ENCODE measurements at places on chromosomes 2 and 18.
A peak's percentile ranks its signal among the peaks of the same experiment; 100 is the strongest.

DNA sequence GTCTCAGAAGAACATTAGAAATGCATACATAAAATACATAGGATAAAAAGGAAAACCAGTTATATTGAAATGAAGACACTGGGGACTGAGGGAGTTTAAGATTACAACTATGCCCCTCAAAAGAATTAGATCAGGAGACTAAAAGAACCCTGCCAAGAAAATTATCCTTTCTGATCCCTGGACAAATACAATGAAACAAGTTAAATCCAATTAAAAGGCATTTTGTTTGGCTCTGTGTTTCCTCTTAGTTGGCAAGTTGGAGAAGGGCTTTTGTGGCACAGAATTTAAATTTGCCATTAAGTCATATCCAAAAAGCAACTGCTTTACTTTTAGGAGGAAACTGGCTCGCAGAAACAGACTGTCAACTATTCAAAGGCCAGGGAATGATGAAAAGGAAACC lies 99.1 kb upstream of the CD302 start:
- no peak for DNase-seq

GRCh38 chr18:69628774-69629359 lies 228.2 kb downstream of the DOK6 start:
- DNase-seq, result no peak

GRCh38 chr18:80105369-80106167 lies 3.5 kb upstream of the ADNP2 start:
- DNase-seq, result no peak

DNA sequence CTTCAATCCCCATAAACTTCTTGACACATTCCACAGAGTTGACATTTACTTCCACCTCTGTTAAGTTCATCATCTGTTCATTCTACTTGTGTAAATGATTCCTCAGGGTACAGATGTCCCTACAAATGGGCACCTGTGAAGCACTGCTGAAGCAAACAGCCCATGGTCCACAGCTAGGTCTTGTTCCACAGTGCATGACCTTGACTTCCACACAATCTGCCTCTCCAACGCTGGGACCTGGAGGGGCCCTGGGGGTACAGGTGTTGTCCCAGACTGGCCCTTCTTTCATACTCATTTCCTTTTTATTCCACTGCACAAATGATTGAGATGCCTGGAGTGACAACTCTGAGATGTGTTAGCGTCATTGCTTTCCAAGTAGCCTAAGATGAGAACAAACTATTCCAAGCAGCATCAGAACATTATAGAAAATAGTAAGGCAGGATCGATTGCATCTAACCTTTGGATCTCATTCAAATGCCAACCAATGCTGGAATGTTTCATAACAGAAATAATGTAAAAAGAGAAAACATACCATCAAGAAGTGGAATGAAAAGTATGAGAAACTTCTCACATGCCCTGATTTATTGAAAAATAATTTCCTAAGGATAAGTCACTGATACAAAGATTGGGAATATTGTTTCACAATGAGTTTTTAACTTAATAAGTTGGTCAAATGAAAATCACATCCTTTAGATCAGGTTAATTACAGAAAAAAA lies 31.2 kb downstream of the PIEZO2 start:
- no peak for DNase-seq

- DNase-seq, result no peak
These were observed 178.6 kb downstream of the SETBP1 start for GRCh38 chr18:44859263-44859662.

- DNase-seq, result peak; percentile 3
These were observed 67.3 kb downstream of the SMIM21 start for GRCh38 chr18:75360215-75360614.
